ENCODE measurements at places on chromosomes 6 and 20.

- DNase-seq, result no peak
Measured at GRCh38 chr6:34518669-34519365, 37.3 kb downstream of the SPDEF start.

DNA sequence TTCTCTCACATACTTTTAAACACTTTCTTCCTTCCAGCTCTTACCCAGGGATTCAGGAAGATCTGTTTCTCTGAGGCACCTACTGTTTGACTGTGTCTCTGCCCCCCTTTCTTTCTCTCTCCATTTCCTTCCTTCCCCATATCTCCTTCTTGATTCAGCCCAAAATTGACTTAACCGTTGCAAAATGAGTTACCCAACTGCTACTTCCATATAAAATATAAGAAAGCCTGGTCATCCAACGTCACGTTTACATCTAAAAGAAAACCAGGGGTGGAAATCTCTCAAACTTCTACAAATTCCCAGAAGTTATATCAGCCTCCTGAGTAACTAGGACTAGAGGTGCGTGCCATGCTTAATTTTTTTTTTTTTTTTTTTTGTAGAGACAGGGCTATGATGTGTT lies 95.2 kb upstream of the INSM1 start:
- DNase-seq, result no peak

DNA sequence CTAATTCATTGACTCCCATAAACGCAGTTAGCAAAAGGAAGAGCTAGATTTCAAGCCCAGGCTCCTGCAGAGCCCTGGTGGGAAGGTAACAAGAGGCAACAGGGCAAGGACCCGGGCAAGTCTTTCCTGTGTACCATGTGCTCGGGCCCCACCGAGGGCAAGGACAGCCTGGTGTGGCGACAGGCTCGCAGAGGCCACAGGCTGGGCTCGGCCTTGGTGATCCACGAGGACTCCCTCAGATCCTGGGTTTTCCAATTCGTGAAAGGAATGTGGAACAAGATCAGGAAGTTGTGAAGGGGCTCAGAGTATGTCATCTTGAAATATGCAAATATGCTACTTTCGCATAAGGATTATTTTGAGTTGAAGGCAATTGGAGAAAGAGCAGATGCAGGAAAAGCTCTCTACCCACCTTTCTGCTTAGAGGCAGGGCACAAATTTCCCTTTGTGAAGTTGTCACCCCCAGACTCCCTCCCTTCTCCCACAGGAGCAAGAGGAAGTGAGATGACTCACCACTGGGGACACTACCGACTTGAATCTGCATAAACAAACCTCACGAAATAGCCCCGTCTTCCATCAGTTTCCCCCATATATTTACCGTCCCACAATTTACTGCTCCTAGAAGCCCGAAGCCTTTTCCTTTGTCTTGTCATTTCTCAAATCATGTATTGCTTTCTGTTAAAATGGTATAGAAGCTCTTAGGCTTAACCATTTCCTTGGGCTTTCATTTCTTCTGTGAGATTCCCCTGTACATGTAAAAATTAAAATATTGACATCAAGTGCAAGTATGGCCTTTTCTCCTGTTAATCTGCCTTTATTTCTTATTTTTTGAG lies 79.0 kb downstream of the PSMG4 start:
- DNase-seq, result no peak

DNA sequence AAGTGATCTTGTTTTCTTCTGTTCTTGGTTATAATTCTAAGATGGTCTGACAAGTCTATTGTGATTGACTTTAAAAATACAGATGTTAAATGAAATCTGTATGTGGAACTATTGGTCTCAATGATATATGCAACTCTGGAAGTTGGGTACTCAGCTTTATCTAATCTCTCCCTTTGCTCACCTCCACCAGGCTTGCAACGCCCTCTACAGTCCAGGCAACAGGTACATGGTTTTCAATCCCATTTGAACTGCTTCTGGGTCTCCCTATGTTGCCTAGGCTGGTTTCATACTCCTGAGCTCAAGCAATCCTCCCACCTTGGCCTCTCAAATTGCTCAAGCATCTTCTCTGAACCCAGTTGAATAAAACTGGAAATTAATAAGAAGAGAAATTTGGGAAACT lies 25.6 kb upstream of the HLA-DQB1 start:
- peak; percentile 37 for DNase-seq

DNA sequence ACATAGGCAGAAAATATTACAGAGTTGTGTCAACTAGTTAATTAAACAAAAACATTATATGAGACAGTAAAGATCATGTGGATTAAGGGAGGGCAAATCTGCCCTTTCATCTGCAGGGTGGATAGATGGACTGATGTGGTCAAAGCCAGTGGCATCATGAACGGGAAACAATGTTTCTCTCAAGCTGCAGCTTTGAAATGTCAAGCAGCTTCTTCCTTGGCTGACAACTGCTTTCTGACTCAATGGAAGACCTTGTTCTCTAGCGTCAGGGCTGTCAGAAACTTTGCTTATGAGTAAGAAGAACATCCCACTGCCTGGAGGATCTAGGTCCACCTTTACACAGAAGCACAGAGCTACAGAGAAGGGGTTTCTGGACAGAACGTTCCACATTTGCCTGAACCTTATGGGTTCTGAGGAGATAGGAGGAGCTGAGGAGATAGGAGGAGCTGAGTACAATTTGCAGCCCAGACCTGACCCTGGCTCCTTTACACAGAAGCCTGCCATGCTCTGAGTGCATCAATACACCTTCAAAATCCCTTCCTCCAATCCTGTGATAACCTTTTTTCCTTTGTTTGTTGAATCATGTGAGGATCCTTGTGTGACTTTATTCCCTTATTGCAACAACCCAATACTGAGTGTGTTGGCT lies 6.1 kb downstream of the CST5 start:
- DNase-seq, result no peak

DNA sequence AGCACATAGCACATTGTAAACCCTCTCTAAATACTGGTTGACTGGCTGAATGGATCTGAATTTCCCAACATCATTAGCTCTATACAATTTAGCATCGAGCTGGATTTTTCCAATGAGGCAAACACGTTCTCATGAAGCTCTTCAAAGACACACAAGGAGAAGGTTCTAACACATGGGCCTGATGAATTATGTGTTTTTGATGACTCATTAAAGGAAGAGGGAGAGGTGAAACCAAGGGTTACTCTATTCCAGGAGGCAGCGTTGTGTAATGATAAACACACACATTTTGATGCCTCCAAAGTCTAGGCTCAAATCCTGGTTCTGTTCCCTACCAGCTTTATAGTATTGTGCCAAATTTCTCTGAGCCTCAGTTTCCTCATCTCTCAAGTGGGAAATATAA lies 84.3 kb downstream of the PFDN4 start:
- no peak for DNase-seq

- DNase-seq, result no peak
Measured at GRCh38 chr20:33650753-33651561, 11.2 kb upstream of the C20orf144 start.

DNA sequence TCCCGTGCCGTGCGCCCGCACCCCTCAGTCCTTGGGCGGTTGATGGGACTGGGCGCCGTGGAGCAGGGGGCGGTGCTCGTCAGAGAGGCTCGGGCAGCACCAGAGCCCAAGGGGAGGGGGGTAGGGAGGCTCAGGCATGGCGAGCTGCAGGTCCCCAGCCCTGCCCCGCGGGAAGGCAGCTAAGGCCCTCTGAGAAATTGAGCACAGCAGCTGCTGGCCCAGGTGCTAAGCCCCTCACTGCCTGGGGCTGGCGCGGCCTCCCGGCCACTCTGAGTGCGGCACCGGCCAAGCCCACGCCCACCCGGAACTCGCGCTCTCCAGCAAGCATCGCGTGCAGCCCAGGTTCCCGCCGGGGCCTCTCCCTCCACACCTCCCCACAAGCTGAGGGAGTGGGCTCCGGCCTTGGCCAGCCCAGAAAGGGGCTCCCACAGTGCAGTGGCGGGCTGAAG lies 16.4 kb downstream of the SOX4 start:
- no peak for DNase-seq

DNA sequence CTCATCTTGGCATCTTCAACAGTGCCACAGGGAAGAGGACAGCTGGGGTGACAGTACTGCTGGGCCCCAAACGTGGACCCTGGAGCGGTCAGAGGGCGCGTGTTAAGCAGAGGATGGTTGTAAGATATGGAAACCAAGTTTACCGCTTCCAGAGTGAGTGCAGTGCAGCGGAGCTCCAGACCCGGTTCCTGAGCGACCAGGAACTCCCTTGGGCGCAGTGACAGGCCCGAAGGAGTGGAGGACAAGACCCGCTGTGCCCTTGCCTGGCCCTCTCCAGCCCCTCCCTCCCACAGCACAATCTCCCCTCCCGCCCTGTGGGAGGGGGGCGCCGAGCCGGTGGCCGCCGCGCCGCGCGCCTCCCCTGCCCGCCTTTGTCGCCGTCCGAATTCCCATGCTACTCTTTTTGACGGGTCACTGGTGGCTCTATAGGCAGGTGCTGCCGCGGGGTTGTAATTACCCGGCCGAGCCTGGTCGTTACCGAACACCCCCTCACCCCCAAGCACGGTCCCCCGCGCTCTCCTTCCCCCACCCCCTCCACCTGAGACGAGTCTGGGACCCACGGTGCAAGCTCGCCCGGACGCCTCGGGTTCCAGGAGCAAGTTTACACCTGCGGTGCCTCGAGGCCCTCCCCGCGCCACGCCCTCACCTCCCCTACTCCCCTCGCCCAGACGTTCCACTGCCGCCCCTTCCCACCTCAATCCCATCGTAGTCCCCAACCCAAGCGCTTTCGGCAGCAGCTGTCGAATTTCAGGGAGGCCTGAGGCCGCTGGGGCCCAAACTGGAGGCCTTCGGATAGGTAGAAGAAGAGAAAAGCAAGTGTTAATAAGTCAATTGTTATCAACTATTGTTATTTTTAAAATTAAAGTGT lies 3.9 kb downstream of the NR2E1 start:
- no peak for DNase-seq

GRCh38 chr6:22411376-22412105 lies 114.7 kb upstream of the PRL start:
- no peak for DNase-seq

GRCh38 chr6:168291450-168291849 lies 28.1 kb downstream of the DACT2 start:
- no peak for DNase-seq

DNA sequence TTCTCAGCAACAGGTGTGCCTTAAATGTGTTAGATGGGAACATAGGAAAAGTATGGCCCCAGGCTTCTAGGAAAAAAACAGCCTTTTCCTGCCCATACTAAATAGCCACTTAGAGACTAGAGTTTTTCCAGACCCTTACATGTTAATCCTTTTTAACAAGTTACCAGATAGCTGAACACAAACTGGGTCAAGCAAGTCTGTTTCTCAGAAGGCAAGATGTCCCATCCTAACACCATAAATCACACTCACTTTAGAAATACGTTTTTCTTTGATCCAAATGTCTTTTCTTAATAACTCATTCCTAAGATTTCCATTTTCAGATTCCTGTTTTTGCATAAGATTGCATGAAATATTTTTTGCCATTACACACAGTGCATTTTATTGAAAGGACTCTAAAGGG lies 241.3 kb downstream of the KCNQ5 start:
- no peak for DNase-seq

- no peak for DNase-seq
Measured at GRCh38 chr6:7112171-7112570, 4.4 kb downstream of the RREB1 start.

GRCh38 chr6:144602523-144603180 lies 317.5 kb downstream of the UTRN start:
- DNase-seq, result no peak

- no peak for DNase-seq
Measured at GRCh38 chr20:41571006-41571405, 47.2 kb downstream of the CHD6 start.

GRCh38 chr6:66771626-66772025 lies 1064.6 kb upstream of the EYS start:
- no peak for DNase-seq

GRCh38 chr6:169251822-169252504 lies 1.7 kb downstream of the THBS2 start:
- no peak for DNase-seq

DNA sequence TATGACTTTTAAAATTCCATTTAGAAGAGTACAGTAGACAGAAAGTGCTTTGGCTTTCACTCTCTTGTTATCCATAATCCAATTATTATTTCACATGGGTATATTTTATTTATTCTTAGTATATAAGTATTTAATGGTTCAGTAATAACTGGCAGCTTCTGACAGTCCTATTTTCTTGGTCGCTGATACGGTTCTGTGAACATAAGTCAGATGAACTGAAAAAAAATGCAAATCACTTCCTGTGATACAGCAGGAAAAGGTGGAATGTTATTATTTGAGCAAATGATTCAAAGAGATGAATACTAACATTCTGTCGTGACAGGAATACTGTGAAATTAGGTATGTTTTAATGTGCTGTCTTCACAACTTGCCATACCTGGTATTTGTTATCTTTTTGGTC lies 132.3 kb downstream of the ARHGAP18 start:
- no peak for DNase-seq

DNA sequence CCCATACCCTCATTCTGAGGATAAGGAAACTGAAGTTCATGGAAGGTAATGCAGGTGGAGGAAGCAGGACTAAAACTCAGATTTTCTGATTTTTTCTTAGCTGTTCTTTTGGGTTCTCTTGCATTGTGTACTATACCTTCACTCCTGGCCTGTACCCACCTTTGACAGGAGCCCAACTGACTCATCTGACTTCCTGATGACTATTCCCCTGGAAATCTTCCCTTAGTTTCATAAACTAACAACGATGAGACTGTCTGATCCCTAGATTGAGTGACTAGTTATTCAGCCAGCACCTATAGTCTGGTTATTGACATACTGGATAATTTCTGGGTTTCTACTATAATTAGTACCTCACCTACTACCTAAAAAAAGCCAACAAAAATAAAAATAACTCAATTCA lies 10.1 kb downstream of the CRYBG1 start:
- DNase-seq, result no peak

GRCh38 chr20:53617791-53618489 lies 24.3 kb upstream of the ZNF217 start:
- no peak for DNase-seq

GRCh38 chr6:134398453-134398852 lies 80.5 kb upstream of the SGK1 start:
- DNase-seq, result no peak

DNA sequence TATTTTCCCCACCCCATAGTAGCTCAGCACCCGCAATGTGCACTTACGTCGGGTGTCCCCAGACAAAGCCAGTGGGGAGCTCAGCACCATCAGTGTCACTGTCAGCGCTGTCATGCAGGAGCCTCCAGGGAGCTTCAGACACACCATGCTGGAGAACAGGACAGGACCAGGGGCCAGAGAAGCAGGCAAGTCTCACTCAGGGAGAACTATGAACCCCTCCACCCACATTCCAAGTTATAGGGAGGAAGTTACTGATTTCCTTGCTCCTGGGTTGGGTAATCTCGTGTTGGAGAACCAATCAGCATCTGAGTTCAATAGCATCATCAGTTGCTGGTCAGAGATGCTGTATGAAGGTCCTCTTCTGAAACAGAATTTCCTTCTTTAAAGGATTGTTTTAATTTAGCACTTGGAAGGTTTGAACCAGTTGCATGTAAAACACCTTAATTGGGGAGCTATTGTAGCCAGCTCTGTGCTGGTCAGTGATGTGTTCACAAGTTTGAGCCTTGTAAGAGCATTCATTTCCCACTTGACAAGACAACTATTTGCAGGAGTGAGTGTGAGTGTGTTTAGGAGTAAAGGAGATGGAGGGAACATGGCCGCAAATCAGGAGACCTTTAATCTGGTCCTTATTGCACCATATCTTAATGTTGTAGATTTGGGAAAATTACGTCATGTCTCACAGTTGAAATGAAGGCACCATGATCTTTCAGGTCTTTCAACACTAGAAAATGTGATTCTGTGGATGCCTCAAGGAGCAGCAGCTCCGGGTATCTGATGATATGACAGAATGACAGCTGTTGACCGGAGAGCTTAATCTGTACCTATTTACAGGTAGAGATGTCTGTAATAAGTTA lies at the start of gene HLA-DRB1:
TSS of gene HLA-DRB1 (minus strand) at position 253 of the 854 bp plus-strand sequence. CDS start at position 147, 106 bp downstream.
- DNase-seq, result no peak

All from stimulated activated CD4-positive, alpha-beta T cell treated with anti-CD3 and anti-CD28 coated beads, Interleukin-1b, Interleukin-23, amount 100 ng/mL, for 4 hours (primary cell).